ENCODE measurements at places on chromosomes 2 and 18.

- DNase-seq, result no peak
These were observed 14.4 kb downstream of the GPR55 start for GRCh38 chr2:230910546-230911177.

DNA sequence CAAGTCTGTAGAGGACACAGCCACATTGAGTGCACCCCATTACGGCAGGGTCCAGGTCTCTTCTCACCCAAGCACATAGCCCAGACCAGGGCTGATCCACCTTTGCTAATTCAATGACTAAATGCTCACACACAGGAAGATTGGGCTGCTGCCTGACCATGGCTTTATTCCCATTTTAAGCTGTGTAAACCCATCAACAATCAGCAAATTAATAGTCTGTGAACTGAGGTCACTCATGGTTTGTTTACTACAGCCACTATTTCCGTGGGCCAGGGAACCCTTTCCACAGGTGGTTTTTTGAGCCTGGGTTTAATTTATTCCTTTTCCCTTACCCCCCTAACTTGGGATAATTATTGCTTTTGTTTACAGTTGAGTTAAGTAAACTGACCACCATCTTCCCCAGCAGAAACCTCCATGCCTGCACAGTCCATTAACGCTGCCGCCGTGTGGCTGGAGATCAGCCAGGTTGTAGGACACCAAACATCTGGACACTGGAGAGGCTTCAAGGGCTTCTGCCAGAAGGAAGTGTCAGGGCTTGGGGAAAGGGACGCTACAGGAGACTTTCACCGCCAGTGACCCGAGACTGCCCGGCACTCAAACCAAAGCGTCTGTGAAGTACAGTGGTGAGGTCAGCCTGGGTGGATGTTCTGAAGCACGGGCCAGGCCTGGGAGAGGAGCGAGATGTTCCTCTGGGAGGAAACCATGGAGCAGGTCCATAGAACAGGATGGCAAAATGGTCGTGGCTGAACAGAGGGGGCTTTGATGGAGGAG is 282.9 kb downstream of the DYSF start:
- DNase-seq, result no peak

GRCh38 chr2:95023222-95023597 is 2.3 kb upstream of the MAL start:
- DNase-seq, result peak; percentile 60

DNA sequence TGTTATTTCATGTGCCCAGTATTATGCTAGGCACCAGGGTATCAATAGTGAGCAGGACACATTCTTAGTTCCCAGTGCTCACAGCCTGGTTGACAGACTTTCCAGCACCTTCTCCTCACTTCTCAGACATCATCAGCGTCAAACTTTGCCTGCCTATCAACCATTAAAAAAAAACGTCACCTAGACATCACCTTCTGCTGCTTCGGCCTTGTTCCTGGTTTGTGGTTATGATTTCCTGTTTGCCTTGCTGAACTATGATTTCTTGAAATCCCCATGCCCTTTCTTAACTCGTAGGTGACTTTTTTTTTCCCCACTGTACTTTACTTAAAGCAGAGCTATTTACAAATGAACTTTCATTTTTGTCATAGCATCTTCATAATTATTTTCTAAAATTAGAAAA is 60.4 kb upstream of the NABP1 start:
- peak; percentile 12 for DNase-seq

- DNase-seq, result no peak
These were observed 75.6 kb downstream of the AAK1 start for GRCh38 chr2:69567909-69568300.
